ENCODE measurements at places on chromosomes 5 and 9. TPM values are rescaled to one million over a fixed set of nuclear protein-coding genes. Genes with fewer than 3 reads are reported as not detected.
A peak's percentile ranks its signal among the peaks of the same experiment; 100 is the strongest.

Gene ALDH1A1
- 4.6 TPM for total RNA-seq

Gene CFAP157
- 0.27 TPM for total RNA-seq

DNA sequence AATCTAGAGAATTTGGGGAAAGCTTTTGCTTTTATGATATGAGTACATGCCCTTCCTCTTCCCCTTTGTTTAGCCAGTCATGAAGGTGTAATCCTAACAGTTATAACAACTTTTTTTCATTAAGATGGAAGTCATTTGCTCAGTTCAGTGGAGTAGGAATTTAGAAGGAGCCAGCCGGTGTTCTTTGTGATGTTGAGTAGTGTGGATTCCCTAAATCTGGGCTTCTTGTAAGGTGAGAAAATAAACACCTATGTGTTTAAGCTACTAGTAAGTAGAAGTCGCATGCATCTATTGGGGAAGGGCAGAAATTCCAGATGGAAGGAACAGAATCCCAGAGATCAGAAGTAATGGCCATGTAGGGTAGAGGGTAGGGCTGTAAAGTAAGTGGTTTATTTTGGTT is 13.6 kb upstream of the CNTLN start:
- no peaks in the 10 kb centered on the region for H3K36me3 ChIP-seq
- H3K4me1 ChIP-seq: no peaks in the 10 kb centered on the region
- H3K27me3 ChIP-seq: no peaks in the 10 kb centered on the region
- H3K4me3 ChIP-seq: no peak overlapping the region

Gene DBH
- not detected for total RNA-seq

Gene S1PR3
- total RNA-seq: 86.8 TPM

DNA sequence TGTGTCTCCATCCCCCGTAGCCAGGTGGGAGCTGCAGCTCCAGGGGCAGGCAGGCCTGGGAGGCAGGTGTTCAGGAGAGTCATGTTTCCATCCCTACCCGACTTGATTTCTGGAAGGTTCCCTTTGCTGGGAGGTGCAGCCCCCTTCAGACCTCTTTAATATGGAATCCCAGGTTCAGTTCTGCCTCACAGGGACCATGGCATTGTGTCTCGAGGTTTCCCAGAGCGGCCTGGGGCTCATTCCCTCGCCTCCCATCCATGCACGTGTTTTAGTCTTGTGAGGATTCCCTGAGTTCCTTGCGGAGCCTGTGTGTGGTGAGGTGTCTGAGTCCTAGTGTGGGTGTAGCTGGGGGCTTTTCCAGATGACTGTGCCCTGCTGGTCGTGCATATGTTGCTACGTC is 16.5 kb upstream of the AHRR start:
- H3K27me3 ChIP-seq: no peaks in the 10 kb centered on the region
- no peaks in the 10 kb centered on the region for H3K4me1 ChIP-seq
- no peak overlapping the region for H3K27ac ChIP-seq
- H3K36me3 ChIP-seq: peaks cover 5% of the 10 kb centered on the region
- DNase-seq: no peak

Gene LCN10
- total RNA-seq: 0.36 TPM

Gene PIP5K1B
- total RNA-seq: 9.1 TPM

Gene NR5A1
- total RNA-seq: not detected

Gene IFNB1
- not detected for total RNA-seq

Gene STING1
- 0.20 TPM for total RNA-seq

GRCh38 chr5:143923634-143924266 is 111.8 kb downstream of the HMHB1 start:
- no peak overlapping the region for H3K27ac ChIP-seq
- H3K4me1 ChIP-seq: peaks cover 15% of the 10 kb centered on the region
- no peak for DNase-seq
- no peak overlapping the region for H3K4me3 ChIP-seq

- H3K27me3 ChIP-seq: no peaks in the 10 kb centered on the region
- DNase-seq: peak; percentile 58
Measured at GRCh38 chr5:180085837-180086236, 14.3 kb upstream of the RNF130 start.

DNA sequence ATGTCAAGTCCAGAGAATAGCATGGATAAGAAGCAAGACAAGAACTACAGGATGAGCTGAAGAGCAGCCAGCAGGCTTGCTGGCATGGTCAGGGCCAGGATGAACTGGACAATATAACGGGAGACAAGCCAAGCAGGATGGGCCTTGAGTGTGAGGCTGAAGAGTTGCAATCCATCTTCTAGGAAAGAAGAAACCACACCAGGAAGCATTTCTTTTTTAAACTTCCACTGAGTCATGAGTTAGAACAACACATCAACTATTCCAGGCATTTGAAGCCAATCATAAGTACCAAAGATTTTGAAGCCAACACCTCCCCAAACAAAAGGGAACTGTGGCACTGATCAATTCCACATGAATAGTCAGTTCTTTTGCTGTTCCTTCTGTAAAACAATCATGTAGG is 27.3 kb downstream of the SLC31A2 start:
- peaks cover 79% of the 10 kb centered on the region for H3K36me3 ChIP-seq
- H3K4me3 ChIP-seq: no peak overlapping the region
- no peaks in the 10 kb centered on the region for H3K4me1 ChIP-seq
- DNase-seq: no peak
- H3K27ac ChIP-seq: no peak overlapping the region

DNA sequence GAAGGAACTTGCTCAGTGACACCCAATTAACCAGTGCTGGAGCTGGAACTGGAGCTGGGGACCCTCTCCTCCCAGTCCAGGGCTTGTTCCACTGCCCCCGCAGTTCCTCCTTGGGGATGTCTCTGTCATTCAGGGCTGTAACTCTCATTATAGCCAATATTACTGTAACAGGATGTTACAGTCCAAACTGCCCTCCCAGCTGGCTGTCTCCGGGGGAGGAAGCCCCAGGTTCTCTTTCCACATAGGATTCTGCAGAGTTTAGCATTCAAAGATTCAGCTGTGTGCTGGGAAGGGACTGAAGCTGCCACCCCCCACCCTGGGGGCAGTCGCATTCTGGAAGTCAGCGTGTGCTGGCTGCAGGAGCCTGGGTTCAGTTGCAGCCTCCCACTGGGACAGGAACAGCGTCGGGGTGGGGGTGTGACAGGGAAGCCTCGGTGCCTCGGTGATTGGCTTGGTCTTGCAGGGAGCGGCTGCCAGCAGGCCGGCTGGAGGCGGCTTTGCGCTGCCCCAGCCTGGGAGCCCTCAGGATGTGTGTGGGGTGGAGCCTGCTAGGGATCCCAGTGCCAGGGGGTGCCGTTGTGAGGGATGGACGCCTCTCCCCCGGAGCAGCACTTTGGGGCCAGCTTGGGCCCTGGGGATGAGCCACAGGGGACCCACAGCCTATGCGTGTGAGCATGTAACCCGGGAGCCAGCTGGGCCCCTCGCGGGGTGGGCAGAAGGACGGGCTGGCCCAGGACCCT is 101.1 kb downstream of the RGS3 start:
- H3K27me3 ChIP-seq: no peaks in the 10 kb centered on the region
- no peaks in the 10 kb centered on the region for H3K36me3 ChIP-seq
- peaks cover 5% of the 10 kb centered on the region for H3K4me1 ChIP-seq
- peak overlapping the region; percentile 63 for H3K4me3 ChIP-seq

Gene MLANA
- total RNA-seq: not detected

DNA sequence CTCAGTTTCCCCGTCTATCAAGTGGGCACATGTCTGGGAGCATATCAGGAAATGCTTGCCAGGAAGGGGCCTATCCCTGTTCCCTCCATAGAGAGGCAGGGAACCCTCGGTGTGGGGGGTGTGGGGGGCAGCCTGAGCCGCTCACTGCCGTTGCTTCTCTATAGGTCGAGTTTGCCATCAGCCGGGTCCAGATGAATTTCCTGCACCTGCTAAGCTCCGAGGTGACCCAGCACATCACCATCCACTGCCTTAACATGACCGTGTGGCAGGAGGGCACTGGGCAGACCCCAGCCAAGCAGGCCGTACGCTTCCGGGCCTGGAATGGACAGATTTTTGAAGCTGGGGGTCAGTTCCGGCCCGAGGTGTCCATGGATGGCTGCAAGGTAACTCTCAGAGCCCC is 13.8 kb upstream of the ORM1 start:
- H3K4me1 ChIP-seq: no peaks in the 10 kb centered on the region
- H3K27ac ChIP-seq: no peak overlapping the region
- H3K27me3 ChIP-seq: no peaks in the 10 kb centered on the region
- no peak overlapping the region for H3K4me3 ChIP-seq

GRCh38 chr5:177297922-177298321 is 5.6 kb downstream of the RAB24 start:
- peaks cover 15% of the 10 kb centered on the region for H3K4me1 ChIP-seq
- no peaks in the 10 kb centered on the region for H3K27me3 ChIP-seq
- H3K4me3 ChIP-seq: no peak overlapping the region
- peaks cover 78% of the 10 kb centered on the region for H3K36me3 ChIP-seq

DNA sequence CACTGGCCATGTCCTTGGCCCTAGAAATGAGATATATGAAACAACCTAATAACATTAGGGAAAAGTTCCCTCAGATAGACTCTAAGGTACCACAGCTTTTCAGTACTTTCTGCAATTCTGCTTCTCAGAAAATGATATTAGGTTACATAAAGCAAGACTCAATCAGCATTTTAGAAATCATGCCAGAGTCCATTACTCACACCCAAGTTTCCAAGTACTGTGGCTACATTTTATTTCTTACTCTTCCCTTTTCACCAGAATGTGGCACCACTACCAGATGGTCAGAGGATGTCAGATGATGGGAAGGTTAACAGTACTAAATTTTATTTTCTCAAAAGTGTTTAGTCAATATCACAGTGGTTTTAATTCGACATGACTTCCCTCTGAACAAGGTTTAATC is 217.2 kb downstream of the MLLT3 start:
- no peaks in the 10 kb centered on the region for H3K27me3 ChIP-seq
- H3K4me1 ChIP-seq: peaks cover 21% of the 10 kb centered on the region
- no peaks in the 10 kb centered on the region for H3K36me3 ChIP-seq
- no peak overlapping the region for H3K27ac ChIP-seq
- no peak for DNase-seq
- no peak overlapping the region for H3K4me3 ChIP-seq

Gene LCNL1
- 1.4 TPM for total RNA-seq

GRCh38 chr5:154301726-154302125 is 111.2 kb downstream of the GALNT10 start:
- H3K36me3 ChIP-seq: peaks cover 80% of the 10 kb centered on the region
- no peak for DNase-seq
- peak overlapping the region; percentile 33 for H3K27ac ChIP-seq
- no peaks in the 10 kb centered on the region for H3K27me3 ChIP-seq
- H3K4me3 ChIP-seq: no peak overlapping the region

GRCh38 chr5:133924221-133924920 is 44.1 kb downstream of the C5orf15 start:
- H3K27ac ChIP-seq: no peak overlapping the region
- H3K36me3 ChIP-seq: no peaks in the 10 kb centered on the region
- H3K4me3 ChIP-seq: no peak overlapping the region
- peak; percentile 58 for DNase-seq

Gene SSBP2
- 29.0 TPM for total RNA-seq

Gene BNIP1
- 7.3 TPM for total RNA-seq

GRCh38 chr5:140113180-140113698 is 670 bp upstream of the PURA start:
- peak; percentile 82 for DNase-seq
- H3K4me3 ChIP-seq: peak overlapping the region; percentile 77
- H3K36me3 ChIP-seq: no peaks in the 10 kb centered on the region
- H3K4me1 ChIP-seq: peaks cover 7% of the 10 kb centered on the region
- no peak overlapping the region for H3K27ac ChIP-seq

DNA sequence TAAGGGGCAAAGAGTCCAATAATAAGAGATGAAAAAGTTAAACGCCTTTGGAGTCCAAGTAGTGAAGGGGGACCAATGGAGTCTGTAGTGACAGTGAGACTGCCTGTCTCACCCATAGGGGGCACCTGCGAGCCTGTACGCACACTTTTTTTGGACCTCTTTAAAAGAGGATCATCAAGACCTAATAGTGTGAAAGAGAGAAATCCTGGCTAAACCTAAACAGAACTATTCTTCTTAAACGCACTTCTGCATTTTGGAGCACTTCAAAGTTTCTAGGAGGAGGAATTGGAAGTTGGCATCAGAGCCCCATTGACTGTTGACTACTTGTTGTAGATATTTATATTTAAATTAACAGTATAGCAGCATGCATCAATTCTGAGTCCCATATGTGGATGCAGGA is 636.1 kb upstream of the KLF4 start:
- DNase-seq: peak; percentile 70
- no peaks in the 10 kb centered on the region for H3K4me1 ChIP-seq
- no peaks in the 10 kb centered on the region for H3K27me3 ChIP-seq

- H3K27ac ChIP-seq: no peak within 1 kb of the TSS
- no peaks in the 10 kb centered on the region for H3K27me3 ChIP-seq
- no peaks in the 10 kb centered on the region for H3K4me1 ChIP-seq
- H3K36me3 ChIP-seq: no peaks in the 10 kb centered on the region
- DNase-seq: no peak
- peak within 1 kb of the TSS; percentile 68 for H3K4me3 ChIP-seq
Measured at GRCh38 chr5:178940569-178941360, at the start of gene ZNF454. Gene ZNF454 (plus strand): TSS chr5:178941198. CDS start chr5:178942792, 1,594 bp downstream.

- H3K27me3 ChIP-seq: no peaks in the 10 kb centered on the region
- no peak overlapping the region for H3K27ac ChIP-seq
- DNase-seq: peak; percentile 45
- no peaks in the 10 kb centered on the region for H3K36me3 ChIP-seq
- no peak overlapping the region for H3K4me3 ChIP-seq
Measured at GRCh38 chr5:50623666-50624065, 42.8 kb upstream of the PARP8 start.

DNA sequence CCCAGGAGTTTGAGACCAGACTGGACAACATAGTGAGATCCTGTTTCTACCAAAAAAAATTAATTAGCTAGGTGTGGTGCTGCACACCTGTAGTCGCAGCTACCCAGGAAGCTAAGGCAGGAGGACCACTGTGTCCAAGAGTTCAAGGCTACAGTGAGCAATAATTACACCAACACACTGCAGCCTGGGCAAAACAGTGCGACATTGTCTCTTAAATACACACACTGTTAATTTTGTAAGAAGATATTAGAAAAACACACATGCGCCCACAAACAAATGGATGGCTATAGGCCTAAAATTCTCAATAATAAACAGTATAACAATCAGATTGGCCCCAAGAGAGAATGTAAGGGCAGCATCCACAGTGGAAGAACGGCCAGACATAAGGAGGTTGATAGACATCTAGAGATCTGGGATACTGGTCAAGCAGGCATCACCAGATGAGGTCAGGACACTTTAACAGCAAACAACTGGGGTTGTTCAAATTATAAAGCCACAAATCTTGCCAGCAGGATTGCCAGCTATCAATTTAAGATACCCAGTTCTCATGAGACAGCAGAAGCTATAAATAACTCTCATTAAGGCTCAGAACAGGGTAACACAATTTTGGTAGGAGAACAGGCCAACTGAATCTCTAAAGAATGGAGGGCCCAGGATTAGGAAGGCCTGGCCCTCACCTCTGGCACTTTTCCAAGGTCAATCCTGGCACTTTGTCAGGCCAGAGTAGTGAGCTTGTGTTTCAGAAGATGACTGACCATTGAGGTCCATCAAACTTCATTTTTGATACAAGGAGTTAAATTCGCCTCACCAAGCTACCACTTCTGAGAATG is 29.5 kb downstream of the GOLPH3 start:
- no peak for DNase-seq
- H3K27ac ChIP-seq: no peak overlapping the region
- H3K36me3 ChIP-seq: peaks cover 64% of the 10 kb centered on the region
- H3K4me3 ChIP-seq: no peak overlapping the region

GRCh38 chr5:131171276-131171810 is 599 bp downstream of the LYRM7 start:
- no peaks in the 10 kb centered on the region for H3K36me3 ChIP-seq
- peaks cover 4% of the 10 kb centered on the region for H3K4me1 ChIP-seq
- no peaks in the 10 kb centered on the region for H3K27me3 ChIP-seq
- peak; percentile 50 for DNase-seq

GRCh38 chr9:27110181-27110580 is 1.2 kb downstream of the TEK start:
- no peak overlapping the region for H3K27ac ChIP-seq
- peak overlapping the region; percentile 75 for H3K4me3 ChIP-seq
- DNase-seq: no peak
- H3K4me1 ChIP-seq: peaks cover 9% of the 10 kb centered on the region

Gene UCK1
- 34.3 TPM for total RNA-seq

Gene SUSD3
- 4.6 TPM for total RNA-seq

Gene WHRN
- 12.8 TPM for total RNA-seq

Gene IFNA4
- total RNA-seq: not detected

Data from endodermal cell (in vitro differentiated cells).